ENCODE measurements at places on chromosomes 7 and 10. TPM values are rescaled to one million over a fixed set of nuclear protein-coding genes. Genes with fewer than 3 reads are reported as not detected.

GRCh38 chr7:94972296-94972695 is 64.9 kb downstream of the PPP1R9A start:
- DNase-seq: no peak

DNA sequence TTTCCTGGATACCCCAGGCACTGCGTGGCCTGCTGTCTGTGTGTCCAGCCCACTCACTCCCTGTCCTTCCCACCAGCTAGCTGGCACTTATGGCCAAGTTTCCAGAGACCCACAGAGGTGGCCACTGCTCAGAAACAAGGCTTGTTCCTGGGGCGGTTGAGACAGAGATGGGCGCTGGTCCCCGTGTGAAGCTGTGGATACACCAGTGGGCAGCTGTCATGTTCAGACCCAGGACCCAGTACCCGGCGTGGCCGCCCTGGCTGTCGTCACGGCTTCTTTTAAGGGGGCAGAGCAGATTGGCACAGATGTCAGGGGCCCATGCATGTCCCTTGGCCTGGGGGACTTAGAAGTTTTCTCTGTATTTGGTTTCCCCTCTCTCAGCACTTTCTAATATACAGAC is 36.3 kb downstream of the FOXL3 start:
- no peak for DNase-seq

The OR6B1 gene
- polyA plus RNA-seq: not detected

The ABCC2 gene
- polyA plus RNA-seq: 10.3 TPM

- no peak for DNase-seq
Observed at GRCh38 chr10:89916468-89917215, 215.3 kb downstream of the KIF20B start.

GRCh38 chr10:124551755-124552154 is 90.1 kb downstream of the LHPP start:
- DNase-seq: no peak

The ANKRD61 gene
- polyA plus RNA-seq: 1.0 TPM

The UNCX gene
- polyA plus RNA-seq: 9.3 TPM

- no peak for DNase-seq
Observed at GRCh38 chr7:22733761-22734160, 6.8 kb downstream of the IL6 start.

GRCh38 chr10:29881336-29881771 is 178.0 kb downstream of the JCAD start:
- DNase-seq: no peak

DNA sequence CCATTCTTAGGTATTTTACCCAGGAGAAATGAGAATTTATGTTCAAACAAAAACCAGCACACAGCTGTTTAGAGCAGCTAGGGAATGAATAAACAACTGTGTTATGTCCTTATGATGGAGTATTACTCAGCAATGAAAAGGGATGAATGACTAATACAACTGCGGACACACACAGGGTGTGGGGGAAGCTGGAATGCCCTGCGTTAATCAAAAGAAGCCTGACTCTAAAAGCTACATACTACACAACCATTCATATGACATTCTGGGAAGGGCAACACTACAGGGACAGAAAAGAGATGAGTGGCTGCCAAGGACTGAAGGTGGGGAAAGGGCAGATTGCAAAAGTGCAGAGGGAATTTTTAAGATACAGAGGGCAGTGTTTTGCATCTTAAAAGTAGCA is 64.0 kb downstream of the DLG5 start:
- no peak for DNase-seq

The RARRES2 gene
- polyA plus RNA-seq: 37.9 TPM

- DNase-seq: no peak
Observed at GRCh38 chr10:75654171-75654771, 222.8 kb downstream of the LRMDA start.

The ITPRID1 gene
- polyA plus RNA-seq: not detected

- DNase-seq: no peak
Observed at GRCh38 chr7:130223646-130224045, 16.0 kb downstream of the SSMEM1 start.

The ADIRF gene
- polyA plus RNA-seq: 17.2 TPM

- no peak for DNase-seq
Observed at GRCh38 chr7:10075866-10076265, 897.8 kb upstream of the PHF14 start.

GRCh38 chr7:47354831-47355541 is 226.9 kb downstream of the TNS3 start:
- DNase-seq: no peak

The THNSL1 gene
- 14.1 TPM for polyA plus RNA-seq

DNA sequence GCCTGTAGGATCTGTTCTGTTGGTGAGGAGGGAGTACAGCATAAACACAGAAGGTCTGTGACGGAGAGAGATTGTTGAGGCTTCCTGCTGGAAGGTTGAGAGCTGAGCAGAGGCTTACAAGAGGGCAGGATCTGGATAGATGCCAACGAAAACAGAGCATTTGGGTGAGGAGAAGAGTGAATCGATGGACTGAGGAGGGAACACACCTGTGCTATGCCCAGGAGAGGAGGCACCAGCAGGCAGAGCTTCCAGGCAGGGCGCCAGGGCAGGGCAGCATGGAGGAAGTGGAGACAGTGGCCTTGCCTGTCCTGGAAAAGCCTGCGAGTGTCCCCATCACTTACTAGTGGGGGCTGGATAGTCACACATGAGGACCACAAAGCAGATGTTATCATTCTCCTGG is 282.9 kb downstream of the PAXIP1 start:
- DNase-seq: no peak

DNA sequence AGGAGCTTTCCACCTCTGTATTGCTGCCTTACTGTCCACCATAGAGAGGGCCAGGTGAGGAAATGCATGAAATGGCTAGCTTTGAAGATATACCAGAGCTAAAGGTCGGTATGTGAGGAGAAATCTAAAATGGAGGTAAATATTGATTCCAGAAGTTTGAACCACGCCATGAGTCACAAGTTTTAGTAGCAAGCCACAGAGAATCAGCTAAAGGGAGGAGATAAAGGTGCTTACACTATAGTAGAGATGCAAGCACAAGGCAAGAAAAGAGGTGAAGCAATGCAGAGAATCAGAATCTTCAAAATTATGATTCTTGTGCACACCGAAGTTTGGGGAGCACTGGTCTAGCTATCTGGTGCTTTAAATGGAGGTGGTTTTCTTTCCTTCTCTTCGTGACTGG is 3.0 kb upstream of the GSAP start:
- DNase-seq: no peak

GRCh38 chr10:17216901-17217395 is 11.1 kb upstream of the VIM start:
- DNase-seq: no peak

GRCh38 chr10:84302223-84302622 is 26.2 kb upstream of the CCSER2 start:
- no peak for DNase-seq

The CLIP2 gene
- polyA plus RNA-seq: 28.7 TPM

The DUSP5 gene
- 13.9 TPM for polyA plus RNA-seq

GRCh38 chr10:78578929-78579328 is 489.8 kb upstream of the ZMIZ1 start:
- DNase-seq: no peak

DNA sequence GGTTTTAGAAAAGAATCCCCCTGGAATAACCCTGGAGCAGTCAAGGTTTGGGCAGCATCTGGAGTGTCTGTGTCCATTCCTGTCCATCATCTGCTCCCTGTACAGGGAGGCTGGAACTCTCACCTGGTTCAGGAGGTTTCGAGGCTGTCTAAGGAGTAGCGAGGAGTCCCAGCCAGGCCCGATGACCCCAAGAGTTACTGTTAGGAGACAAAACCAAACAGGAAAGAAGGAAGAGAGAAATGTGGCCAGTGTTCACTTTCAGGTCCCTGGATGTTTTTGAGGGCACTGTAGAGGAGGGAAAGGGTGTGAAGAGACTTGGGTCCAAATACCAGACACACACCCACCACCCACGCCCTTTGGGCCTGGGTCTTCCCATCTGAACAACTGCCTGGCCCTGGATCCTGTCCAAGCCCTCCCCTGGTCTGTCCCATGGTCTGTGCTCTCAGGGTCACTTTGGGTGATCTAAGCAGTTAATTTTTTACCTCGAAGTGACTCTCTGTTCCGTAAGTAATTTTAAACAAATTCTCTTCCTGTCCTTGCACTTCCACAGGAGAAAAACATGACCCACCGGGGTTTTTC is 117.1 kb downstream of the ZMIZ1 start:
- DNase-seq: no peak

DNA sequence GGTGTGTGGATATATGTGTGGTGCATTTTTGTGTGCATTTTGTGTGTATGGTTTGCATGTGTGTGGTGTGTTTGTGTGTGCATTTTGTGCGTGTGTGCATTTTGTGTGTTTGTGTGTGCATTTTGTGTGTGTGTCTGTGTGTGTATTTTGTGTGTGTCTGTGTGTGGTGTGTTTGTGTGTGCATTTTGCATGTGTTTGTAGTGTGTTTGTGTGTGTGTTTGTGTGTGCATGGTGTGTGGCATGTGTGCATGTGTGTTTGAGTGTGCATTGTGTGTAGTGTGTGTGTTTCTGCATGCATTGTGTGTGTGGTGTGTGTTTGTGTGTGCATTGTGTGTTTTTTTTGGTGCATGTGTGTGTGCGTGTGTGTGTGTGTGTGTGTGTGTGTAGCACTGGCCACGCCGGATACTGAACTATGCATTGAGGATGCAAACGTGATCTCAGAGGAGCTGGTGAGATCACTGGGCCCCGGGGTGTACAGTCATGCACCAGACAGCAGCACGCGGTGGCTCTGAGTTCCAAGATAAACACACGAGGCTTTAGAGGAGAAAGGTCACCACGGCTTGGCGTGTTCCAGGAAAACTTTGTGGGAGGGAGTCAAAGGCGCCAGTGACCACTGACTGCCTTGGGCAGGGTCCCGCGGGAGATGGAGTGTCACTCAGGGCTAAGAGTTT is 106.6 kb upstream of the SHH start:
- no peak for DNase-seq

- DNase-seq: no peak
Observed at GRCh38 chr7:66529883-66530610, 98.6 kb upstream of the KCTD7 start.

DNA sequence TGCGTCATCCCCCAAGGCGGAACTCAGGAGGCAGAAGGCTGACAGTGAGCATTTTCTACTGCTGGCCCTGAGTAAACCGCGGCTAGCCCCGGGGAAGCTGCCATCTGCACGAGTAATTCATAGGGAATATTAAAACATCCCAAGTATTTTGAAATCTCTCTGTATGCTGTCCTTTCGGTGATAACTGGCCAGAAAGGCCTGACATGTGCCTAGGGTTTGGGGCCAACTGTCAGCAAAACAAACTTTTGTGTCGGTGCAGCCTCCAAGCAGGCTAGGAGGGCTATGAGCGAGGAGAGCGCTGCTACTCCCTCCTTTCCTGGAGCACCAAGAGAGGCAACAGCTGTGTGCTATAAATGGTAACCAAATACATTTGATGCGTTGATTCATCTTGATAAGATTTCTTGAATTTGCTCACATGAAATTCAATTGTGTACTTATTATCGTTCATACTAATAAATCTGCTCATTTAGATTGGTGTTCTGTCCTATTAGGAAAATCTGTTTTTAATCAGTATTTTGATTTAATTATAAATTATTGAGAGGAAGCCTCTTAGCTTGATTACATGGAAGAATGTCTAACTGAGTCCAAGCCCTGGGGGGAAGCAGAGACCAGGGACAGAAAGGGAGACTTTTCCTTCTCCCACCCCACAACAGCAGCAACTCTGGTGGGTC is 124.4 kb upstream of the NPS start:
- no peak for DNase-seq

DNA sequence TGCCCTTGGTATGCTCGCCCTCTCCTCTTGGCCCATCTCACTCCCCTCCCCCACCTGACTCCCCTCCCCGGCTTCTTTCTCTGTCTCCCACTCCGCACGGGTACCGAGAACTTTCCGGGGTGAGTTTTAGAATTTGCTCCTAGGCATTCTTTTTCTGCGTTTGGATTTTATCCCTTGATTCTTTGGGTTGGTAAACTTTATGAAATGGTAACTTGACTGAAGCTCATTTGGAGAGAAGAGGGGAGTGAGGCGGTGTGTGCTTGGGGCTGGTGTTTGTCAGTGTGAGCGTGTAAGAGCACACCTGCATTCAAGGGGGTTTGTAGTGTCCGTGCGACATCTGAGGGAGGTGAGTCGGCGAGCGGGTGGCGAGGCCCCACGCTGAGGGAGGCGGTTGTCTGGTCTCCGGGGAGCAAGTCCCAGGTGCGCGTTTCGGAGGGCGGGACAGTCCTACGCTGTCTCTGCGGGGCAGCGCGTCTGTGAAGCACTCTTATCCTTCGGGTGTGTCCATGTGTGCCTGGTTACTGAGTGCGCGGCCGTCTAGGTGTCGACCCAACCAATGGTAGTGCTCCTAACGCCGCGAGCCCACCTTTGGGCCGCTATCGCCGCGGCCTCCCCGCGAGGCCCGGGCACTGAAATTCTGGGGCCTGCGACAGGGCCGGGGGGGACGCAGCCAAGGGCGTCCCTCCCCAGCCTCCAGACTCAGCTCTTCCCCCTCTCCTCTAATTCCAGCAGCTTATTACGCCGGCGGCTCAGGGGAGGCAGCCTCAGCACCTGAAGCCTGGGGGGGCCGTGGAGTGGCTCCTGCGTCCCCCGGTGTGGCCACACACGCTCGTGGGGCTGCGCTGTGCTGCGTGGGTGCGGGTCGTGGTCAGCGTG is 2.6 kb upstream of the ZNF503 start:
- DNase-seq: no peak

The MBL2 gene
- not detected for polyA plus RNA-seq

GRCh38 chr10:128062881-128063563 is 63.2 kb downstream of the MKI67 start:
- no peak for DNase-seq

The FAM25C gene
- not detected for polyA plus RNA-seq

The CACNB2 gene
- 8.4 TPM for polyA plus RNA-seq

DNA sequence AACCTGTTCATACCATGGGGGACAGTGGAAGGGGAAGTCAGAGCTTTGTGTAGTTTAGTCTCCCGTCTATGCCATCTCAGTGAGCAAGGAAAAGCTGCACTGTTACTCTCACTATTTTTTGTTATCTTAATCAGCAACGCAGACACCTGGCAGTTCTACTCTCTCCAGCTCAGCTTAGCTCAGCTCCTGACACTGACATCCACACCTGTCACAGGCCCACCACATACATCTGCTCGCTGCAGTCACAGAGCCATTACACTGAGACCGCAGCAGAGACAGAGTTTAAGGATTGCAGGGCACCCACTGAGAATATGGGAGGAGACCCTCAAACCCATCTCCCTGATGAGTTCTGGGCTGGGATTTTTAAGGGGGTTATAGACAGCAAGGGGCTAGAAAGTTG is 257.3 kb upstream of the AKR1E2 start:
- no peak for DNase-seq

GRCh38 chr7:154675560-154675959 is 327.4 kb downstream of the PAXIP1 start:
- no peak for DNase-seq

DNA sequence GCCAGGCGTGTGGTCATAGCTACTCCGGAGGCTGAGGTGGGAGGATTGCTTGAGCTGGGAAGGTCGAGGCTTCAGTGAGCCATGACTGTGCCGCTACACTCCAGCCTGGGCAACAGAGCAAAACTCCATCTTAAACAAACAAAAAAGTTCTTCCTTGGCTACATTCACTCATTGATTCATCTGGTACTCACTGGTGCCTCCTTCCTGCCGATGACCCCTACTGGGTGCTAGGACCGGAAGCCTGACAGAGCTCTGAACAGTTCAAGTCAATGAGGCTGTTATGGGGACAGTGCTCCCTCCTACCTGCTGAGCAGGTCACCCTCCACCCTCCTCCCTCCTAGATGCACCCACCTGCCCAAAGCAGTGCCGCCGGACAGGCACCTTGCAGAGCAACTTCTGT is 4.9 kb downstream of the PCOLCE start:
- no peak for DNase-seq
